ENCODE measurements at places on chromosomes 2 and 18. TPM values are rescaled to one million over a fixed set of nuclear protein-coding genes. Genes with fewer than 3 reads are reported as not detected.

GRCh38 chr2:212686285-212686895 lies 147.8 kb upstream of the ERBB4 start:
- DNase-seq: peak; percentile 72

DNA sequence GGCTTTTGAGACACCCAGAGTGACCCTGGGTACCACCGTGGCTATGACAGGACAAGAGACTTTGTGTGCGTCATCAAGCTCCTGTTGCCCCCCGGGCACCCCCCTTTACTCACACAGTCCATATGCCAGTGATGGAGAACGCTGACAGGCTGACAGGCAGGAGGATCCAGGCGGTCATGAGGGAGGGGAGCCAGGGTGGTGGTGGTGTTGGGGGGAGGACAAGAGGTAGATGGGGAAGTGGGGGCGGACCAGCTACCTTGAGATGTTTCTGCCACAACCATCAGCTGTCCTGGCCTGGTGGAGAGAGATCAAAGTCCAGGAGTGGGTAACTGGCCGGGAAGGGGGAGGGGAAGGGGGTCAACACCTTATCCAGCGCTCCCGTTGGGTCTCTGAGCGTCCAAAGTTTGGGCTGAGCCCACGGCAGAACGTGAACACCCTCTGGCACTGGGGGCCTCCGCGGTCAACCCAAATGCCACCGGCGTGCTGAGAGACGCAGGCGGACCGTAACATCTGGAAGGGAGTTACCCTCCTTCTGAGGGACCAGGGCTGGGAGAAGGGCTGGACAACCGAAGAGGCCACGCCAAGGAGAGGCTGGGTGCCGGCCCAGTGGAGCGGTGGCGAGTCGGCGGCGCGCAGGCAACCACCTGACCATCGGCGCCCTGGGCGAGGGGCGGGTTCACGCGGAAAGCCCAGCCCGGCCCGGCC lies 575 bp downstream of the TMEM150A start:
- DNase-seq: peak; percentile 85

Gene MAPK4
- total RNA-seq: 0.89 TPM

Gene RTP5
- total RNA-seq: not detected

DNA sequence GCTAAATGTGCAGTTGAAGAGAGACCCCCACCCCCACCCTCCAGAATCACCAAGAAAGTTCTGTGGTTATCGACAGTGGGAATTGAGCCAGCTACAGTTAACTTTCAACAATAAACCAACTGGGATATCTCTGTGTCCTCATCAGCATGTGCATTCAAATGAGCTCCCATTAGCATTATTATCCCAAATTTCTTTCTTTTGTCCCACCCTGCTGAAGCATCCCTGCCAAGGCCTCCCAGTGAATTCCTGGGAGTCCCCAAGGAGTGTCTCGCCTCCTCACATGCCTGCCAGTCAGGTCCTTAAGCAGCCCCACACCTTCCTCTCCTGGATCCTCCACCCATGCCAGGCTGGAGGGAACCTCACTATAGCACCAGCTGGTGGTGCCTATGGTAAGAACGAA lies 422.1 kb upstream of the HNRNPA3 start:
- DNase-seq: no peak

Gene GLB1L
- 4.2 TPM for total RNA-seq

DNA sequence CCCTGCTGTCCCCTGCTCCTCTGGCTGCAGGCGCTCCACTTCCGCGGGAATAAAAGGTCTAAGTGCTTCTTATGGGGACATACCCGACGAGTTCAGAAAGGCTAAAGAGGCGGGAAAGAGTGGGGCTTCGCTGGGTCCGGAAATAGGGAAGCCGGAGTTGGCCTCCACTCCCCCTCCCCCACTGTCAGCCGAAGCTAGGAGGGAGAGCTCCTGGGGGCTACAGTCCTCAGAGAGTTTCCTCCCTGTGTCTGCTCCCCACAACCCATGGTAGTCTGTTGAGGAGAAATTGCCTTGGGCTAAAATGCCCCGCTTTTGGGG lies 7.2 kb downstream of the GAD1 start:
- DNase-seq: no peak

Gene NIFK
- total RNA-seq: 35.7 TPM

Gene DYSF
- 21.8 TPM for total RNA-seq

DNA sequence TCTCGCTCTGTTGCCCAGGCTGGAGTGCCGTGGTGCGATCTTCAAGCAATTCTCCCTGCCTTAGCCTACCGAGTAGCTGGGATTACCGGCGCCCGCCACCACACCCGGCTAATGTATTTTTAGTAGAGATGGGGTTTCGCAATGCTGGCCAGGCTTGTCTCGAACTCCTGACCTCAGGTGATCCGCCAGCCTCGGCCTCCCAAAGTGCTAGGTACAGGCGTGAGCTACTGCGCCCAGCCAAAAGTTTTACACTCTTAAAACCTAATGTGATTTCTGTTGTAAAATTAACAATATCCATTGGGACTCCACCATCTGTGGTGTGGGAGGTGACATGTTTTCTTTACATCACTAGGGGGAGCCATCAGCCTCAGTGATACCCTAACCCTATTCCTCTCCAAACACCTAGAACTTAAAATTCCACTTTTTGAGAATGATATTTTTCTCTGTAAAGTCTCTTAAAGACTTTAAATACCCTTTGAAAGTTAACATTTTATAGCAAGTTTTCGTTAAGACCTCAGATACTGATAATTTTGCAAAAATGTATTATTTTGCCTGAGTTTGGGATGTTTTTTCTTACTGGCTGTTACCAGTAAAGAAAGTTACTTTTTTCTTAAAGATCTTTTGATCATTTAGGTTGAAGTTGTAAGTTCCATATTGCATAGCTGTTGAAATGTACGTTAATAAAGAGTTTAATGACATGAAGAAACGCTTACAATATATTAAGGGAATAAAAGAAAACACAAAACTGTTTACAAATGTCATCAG lies 11.6 kb upstream of the EIF2AK2 start:
- no peak for DNase-seq

Gene EIF2B4
- 39.1 TPM for total RNA-seq

Gene SPAG16
- 27.6 TPM for total RNA-seq

Gene SEH1L
- total RNA-seq: 44.0 TPM

- no peak for DNase-seq
Measured at GRCh38 chr2:60476206-60476954, 77.1 kb downstream of the BCL11A start.

DNA sequence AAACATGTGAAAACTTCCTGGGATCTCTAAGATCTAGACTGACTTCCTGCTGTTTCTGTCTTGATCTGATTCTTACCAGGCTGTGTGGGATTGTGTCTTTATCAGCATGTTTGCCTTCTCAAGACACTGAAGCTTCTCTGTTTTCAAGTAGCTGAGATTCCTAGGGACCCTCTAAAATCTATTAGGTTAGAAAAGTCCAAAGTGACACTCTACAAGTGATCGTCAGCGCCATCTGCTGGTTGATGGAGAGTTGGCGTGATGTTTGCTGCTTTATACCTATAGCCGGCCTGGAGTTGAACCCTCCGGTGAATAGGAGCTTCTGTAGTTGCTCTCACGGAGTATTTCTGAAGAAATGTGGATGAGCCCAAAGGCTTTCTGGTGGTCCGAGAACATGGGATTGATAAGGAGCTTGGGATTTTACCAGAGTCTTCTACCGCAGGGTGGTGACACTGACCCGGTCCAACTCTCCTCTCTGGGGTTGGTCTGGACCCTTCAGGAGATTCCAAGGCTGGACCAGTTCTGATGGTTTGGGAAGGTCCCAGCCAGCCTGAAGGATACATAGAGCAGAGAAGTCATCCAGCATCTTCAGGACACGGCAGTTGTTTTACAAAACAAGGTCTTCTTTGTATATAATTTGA lies 96.0 kb upstream of the TTC39C start:
- DNase-seq: peak; percentile 87

Gene LYPD1
- total RNA-seq: 1.2 TPM

Measured in sciatic nerve (tissue), 2 donors.